ENCODE measurements at places on chromosomes 4 and X. TPM values are rescaled to one million over a fixed set of nuclear protein-coding genes. Genes with fewer than 3 reads are reported as not detected.

- DNase-seq: no peak
- no peak overlapping the region for H3K4me3 ChIP-seq
- H3K36me3 ChIP-seq: no peaks in the 10 kb centered on the region
- no peak overlapping the region for H3K27ac ChIP-seq
These were observed 141.5 kb downstream of the GLRA2 start for GRCh38 chrX:14670819-14671218.

DNA sequence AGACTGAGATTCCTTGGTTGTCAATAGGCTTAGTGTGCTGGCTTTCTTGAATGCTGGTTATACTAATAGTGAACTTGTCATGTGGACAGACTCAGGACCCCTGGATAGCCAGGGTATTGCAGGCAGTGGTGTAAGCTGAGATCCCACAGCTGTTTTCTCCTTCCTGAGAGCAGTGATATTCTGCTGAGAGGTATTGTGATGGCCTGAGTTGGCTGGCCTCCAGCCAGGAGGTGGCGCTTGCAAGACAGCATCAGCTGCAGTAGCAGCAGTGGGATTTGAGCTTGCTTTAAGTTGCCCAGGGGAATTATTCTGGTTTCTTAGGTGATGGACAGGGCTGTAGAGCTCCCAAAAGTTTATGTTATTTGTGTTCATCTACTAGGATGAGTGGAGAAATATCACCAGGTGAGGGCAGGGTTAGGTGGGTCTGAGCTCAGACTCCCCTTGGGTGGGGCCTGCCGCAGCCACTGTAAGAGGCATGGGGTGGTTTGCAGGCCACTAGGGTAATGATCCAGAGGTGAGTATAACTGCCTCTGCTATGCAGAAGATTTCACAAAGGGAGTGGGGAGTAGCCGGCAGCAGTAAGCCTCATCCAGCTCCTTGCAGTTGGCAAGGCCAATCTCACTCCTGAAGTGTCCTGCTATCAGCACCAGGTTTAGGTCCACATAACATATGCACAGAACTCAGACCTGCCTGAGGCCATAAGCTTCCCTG is 66.2 kb downstream of the IL15 start:
- no peak for DNase-seq
- no peak overlapping the region for H3K27ac ChIP-seq

The MAD2L1 gene
- 20.3 TPM for total RNA-seq

DNA sequence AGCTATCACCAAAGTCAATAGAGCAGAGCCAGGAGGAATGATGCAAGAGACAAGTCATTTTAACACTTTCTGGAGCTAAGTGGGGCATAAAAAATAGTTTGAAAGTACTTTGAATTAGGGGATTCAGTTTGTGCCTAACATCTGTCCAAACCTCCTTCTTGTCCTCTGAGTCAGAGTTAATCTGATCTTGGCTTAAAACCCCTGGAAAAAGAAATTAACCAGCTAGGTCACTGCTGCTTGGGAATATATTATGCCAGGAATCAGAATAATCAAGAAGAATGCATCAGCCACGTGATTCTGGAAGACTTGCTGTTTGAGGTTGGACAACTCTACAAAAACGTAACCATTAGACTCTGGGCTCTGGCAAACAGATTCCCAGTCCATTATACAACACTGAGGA is 45.3 kb upstream of the EDA2R start:
- DNase-seq: no peak
- no peak overlapping the region for H3K4me3 ChIP-seq
- H3K4me1 ChIP-seq: no peaks in the 10 kb centered on the region
- H3K27me3 ChIP-seq: no peaks in the 10 kb centered on the region
- no peaks in the 10 kb centered on the region for H3K36me3 ChIP-seq
- no peak overlapping the region for H3K27ac ChIP-seq

- no peaks in the 10 kb centered on the region for H3K27me3 ChIP-seq
- H3K4me3 ChIP-seq: no peak overlapping the region
- H3K36me3 ChIP-seq: no peaks in the 10 kb centered on the region
- no peak overlapping the region for H3K27ac ChIP-seq
- no peaks in the 10 kb centered on the region for H3K4me1 ChIP-seq
These were observed 36.2 kb upstream of the NDNF start for GRCh38 chr4:121108557-121108956.

DNA sequence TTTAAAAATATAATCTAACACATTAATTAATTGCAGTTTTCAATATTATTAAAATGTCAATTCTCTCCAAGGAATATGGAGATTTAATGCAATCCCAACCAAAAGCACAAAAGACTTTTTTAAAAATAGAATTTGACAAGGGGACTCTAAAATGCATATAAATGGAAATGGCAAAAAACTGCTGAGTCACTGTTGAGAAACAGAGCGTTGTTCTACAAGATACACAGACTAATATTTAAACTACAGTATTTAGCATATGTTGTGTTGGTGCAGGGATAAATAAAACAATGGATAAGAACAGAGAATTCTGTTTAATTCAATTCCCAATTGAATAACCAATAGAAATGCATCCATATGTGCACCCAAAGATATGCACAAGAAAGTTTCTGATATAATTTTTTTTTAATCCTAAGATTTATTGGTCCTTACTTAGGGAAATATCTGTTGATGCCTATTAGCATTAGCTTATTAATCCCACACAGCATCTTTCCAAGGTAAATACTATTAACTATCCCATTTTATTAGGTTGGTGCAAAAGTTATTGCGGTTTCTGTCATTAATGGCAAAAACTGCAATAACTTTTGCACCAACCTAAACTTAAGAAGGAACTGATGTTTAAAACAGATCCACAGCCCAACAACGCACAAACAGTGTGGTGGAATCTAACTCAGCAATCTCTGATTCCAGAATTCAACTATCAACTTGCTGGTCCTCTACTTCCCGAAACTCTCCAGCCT is 86.8 kb upstream of the VEGFC start:
- no peaks in the 10 kb centered on the region for H3K4me1 ChIP-seq
- no peak for DNase-seq
- H3K36me3 ChIP-seq: no peaks in the 10 kb centered on the region
- no peak overlapping the region for H3K4me3 ChIP-seq

The TRIM61 gene
- not detected for total RNA-seq

GRCh38 chr4:105058177-105058812 is 88.4 kb upstream of the TET2 start:
- H3K36me3 ChIP-seq: no peaks in the 10 kb centered on the region
- H3K27me3 ChIP-seq: no peaks in the 10 kb centered on the region
- no peak for DNase-seq
- H3K4me1 ChIP-seq: no peaks in the 10 kb centered on the region
- no peak overlapping the region for H3K4me3 ChIP-seq

The SAGE1 gene
- total RNA-seq: not detected

- no peaks in the 10 kb centered on the region for H3K36me3 ChIP-seq
- H3K4me3 ChIP-seq: no peak overlapping the region
- peak overlapping the region; percentile 95 for H3K27ac ChIP-seq
- DNase-seq: no peak
These were observed 3.5 kb downstream of the TMEM154 start for GRCh38 chr4:152676052-152676854.

The VEGFD gene
- 0.35 TPM for total RNA-seq

The SOX3 gene
- not detected for total RNA-seq

The ENPP6 gene
- 0.57 TPM for total RNA-seq

The DCAF4L1 gene
- total RNA-seq: 0.38 TPM

The SH3RF1 gene
- total RNA-seq: 5.3 TPM

- H3K36me3 ChIP-seq: no peaks in the 10 kb centered on the region
- H3K27ac ChIP-seq: no peak overlapping the region
- DNase-seq: no peak
- H3K4me3 ChIP-seq: no peak overlapping the region
- no peaks in the 10 kb centered on the region for H3K27me3 ChIP-seq
These were observed 61.7 kb upstream of the GUCY1A1 start for GRCh38 chr4:155604718-155605626.

- DNase-seq: no peak
- H3K27ac ChIP-seq: no peak overlapping the region
- H3K4me1 ChIP-seq: no peaks in the 10 kb centered on the region
- H3K27me3 ChIP-seq: no peaks in the 10 kb centered on the region
- H3K36me3 ChIP-seq: no peaks in the 10 kb centered on the region
These were observed 325.9 kb downstream of the NR3C2 start for GRCh38 chr4:148116264-148116663.

DNA sequence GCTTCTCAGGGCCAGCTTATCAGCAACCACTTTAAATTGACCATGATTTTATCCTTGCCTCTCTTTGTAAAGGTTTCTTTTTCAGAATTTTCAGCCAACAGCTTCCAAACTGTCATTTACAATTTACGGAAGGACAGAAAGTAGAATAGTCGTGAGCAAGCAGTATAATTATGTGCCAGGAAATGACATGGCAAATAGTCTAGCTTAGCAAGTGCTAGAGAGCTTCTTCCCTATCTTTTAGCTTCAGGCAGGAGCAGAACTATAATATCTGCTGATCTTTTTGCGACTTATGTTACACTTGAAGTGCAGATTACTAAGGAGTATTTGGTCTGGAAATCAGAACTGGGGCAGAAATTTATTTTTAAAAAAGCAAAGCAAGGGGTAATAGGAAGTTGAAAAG is 123.0 kb upstream of the AP1S2 start:
- H3K4me3 ChIP-seq: no peak overlapping the region
- H3K4me1 ChIP-seq: no peaks in the 10 kb centered on the region
- H3K27me3 ChIP-seq: no peaks in the 10 kb centered on the region

The ACSL4 gene
- total RNA-seq: 34.3 TPM

The PASD1 gene
- not detected for total RNA-seq

The COL25A1 gene
- total RNA-seq: 0.08 TPM

DNA sequence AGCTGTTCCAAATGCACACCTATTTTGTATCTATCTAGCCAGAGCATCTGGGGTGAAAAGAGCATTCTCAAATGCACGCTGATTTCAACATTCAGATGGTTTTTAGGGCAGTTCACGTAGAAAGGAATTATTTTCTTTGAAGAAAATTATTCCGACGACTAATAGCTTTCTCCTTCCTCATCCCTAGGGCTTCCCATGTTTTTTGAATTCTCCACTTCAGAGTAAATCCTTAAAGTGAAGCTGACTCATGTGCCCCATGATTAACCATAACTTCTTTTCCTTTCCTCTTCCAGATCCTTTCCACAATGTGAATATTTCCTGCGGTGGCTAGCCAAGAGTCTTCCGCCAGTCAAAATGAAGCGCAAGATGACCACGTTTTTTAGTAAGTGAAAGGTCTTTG is 86.7 kb upstream of the PDHA1 start:
- H3K4me3 ChIP-seq: no peak overlapping the region
- no peak for DNase-seq
- no peaks in the 10 kb centered on the region for H3K4me1 ChIP-seq
- no peaks in the 10 kb centered on the region for H3K27me3 ChIP-seq
